ENCODE measurements at places on chromosomes 13 and 19. TPM values are rescaled to one million over a fixed set of nuclear protein-coding genes. Genes with fewer than 3 reads are reported as not detected.

GRCh38 chr19:29841559-29842367 lies 30.0 kb downstream of the CCNE1 start:
- peak; percentile 91 for DNase-seq

CUL4A gene
- 67.4 TPM for total RNA-seq

ZNF554 gene
- total RNA-seq: 1.6 TPM

DNA sequence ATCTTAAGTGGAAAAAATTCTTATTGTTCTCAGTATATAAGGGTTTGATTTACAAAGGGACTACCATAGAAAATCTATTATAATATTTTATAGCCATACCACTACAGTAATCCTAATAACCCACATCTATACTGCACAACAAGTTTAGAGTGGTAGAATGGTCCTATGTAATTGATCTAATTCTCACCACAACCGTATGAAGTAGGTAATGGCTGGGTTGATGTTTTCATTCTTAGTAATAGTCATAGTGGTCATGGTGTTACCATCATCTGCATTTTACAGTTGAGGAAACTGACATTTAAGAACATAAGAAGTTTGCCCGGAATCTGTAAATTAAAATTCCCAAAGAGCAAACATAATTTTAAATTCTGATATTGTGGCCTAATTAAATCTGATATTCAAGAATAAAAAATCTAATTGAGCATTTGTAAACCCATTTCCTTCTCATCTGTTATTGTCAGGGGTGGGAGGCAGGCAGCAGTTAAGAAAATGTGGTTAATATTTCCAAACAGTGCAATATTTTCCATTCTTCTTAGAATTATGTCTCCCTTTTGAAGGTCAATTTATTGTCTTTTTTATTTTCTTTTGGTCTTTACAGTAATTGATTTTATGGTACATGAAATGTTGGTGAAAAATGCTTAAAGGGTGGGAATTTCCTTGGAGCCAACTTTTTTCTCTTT lies 65.6 kb downstream of the DHRS12 start:
- DNase-seq: no peak

DNA sequence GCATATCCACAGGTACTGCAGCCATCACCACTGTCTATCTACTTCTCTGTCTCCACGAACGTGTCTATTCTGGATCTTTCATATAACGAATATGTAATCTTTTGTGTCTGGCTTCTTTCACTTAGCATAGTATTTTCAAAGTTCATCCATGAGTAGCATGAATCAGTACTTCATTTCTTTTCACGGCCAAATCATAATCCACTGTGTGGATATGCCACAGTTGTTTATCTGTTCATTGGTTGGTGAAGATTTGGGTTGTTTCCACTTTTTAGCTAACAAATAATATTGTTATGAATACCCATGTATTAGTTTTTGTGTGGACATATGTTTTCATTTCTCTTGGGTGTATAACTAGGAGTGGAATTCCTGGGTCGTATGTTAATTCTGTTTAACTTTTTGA lies 14.4 kb downstream of the RGCC start:
- no peak for DNase-seq

- no peak for DNase-seq
Observed at GRCh38 chr13:78238911-78239310, 320.3 kb upstream of the EDNRB start.

NKPD1 gene
- not detected for total RNA-seq

MCEMP1 gene
- not detected for total RNA-seq

DNA sequence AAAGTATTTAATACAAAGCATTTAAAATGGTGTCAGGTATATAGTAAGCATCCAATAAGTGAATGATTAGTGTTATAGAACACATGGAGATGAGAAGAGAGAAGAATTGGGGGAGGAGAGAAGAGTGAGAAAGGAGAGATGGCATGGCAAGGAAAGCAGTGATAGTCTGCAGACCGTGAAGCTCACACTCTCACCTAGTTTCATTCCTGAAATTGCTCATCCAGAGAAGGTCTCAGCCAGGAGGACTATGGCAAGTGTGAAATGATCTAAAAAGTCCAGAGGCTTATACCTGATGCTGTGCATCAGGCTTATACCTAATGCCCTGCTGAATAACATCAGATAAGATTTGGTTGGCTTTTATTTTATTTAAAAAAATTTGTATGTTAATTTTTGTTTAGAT lies 351.6 kb upstream of the KLF12 start:
- DNase-seq: no peak

DNA sequence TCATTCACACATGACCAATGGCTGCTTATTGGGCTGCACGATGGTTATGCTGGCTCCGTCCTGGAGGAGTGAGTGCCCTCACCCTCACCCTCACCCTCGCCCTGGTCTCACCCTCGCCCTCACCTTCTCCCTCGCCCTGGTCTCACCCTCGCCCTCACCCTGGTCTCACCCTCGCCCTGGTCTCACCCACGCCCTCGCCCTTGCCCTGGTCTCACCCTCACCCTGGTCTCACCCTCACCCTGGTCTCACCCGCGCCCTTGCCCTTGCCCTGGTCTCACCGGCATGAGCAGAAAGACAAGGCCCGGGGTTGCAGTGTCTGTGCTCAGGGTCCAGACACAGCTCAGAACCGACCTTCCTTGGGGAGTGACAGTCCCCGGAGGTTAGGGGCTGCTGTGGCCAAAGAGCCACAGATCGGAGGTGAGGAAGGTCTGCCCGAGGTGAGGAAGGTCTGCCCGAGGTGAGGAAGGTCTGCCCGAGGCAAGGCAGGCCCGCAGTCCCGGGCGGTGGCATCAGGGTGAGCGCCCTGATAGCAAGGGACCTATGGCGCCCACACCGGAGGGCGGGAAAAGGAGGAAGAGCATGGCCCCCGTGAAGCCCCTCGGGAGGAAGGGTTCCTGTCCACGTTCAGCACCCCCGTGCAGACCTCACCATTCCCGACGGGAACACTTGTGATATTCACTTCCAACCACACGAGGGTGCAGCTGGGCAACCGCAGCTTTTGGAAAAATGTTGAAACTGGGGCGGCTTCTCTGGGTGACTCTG lies 65.6 kb downstream of the MCF2L start:
- DNase-seq: peak; percentile 67
